ENCODE measurements at places on chromosomes 1 and 21.

GRCh38 chr1:237901299-237901934, 10.7 kb upstream of the ZP4 start:
- no peak overlapping the region for H3K4me3 ChIP-seq
- no peaks in the 10 kb centered on the region for H3K4me1 ChIP-seq
- H3K27me3 ChIP-seq = no peaks in the 10 kb centered on the region
- no peaks in the 10 kb centered on the region for H3K36me3 ChIP-seq
- DNase-seq = peak; percentile 2
- H3K27ac ChIP-seq = no peak overlapping the region

DNA sequence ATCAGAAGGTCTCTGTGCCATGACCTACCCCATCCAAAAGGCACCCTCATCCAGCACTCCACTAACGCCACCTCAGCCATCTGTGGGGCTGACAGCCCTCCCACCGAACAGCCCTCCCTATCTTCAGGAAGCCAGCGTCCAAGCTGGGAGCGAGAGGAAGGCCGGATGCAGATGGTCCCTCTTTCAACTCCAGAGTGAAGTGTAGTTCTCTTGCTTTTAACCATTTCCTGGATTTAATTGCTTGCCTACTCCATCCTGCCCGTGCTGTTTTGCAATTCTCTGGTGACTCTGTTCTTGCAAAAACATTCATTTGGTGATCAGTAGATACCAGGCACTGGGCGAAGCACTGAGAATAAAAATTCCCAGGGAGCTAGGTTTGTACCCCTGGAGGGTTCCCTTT, 8.2 kb upstream of the DYRK1A start:
- no peaks in the 10 kb centered on the region for H3K27me3 ChIP-seq
- H3K4me1 ChIP-seq = peaks cover 27% of the 10 kb centered on the region
- H3K27ac ChIP-seq = no peak overlapping the region
- H3K4me3 ChIP-seq = no peak overlapping the region
- no peaks in the 10 kb centered on the region for H3K36me3 ChIP-seq
- DNase-seq = no peak

DNA sequence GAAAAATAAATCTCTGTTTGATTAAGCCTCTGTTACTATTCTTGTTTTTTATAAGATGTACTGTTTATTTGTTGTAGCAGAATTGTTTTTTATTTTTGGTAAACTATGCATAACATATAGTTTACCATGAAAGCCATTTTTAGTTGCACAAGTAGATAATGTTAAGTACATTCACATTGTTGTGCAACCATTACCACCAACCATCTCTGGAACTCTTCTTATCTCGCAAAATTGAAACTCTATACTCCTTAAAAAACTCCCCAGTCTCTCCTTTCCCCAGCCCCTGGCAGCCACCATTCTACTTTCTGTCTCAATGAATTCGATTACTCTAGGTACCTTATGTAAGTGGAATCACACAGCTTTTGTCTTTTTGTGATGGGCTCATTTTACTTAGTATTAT, 27.4 kb upstream of the UHMK1 start:
- H3K36me3 ChIP-seq = no peaks in the 10 kb centered on the region
- peaks cover 3% of the 10 kb centered on the region for H3K4me1 ChIP-seq
- DNase-seq = no peak
- H3K27ac ChIP-seq = no peak overlapping the region
- H3K4me3 ChIP-seq = no peak overlapping the region
- no peaks in the 10 kb centered on the region for H3K27me3 ChIP-seq

- H3K4me3 ChIP-seq = no peak overlapping the region
- H3K36me3 ChIP-seq = no peaks in the 10 kb centered on the region
- DNase-seq = no peak
- H3K4me1 ChIP-seq = no peaks in the 10 kb centered on the region
- H3K27me3 ChIP-seq = no peaks in the 10 kb centered on the region
- no peak overlapping the region for H3K27ac ChIP-seq
Observed at GRCh38 chr1:78153092-78153736, 107.4 kb downstream of the GIPC2 start.

DNA sequence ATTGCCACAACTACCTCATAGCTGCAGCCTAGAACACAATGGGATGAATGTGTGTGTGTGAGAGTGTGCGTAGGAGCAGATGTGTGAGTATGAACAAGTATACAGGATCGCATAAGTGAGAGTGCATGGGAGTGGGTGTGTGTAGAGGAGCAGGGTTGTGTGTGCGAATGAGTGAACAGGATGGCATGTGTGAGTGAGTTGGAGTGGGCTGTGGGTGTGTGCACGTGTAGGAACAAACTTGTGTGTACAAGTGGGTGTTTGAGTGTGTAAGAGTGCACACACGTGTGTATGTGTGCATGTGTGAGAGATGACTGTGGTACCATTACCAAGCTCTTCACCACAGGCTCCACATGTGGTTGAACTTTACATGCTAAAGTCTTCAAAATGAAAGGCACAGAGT, 175.4 kb upstream of the EDN2 start:
- no peak for DNase-seq
- no peak overlapping the region for H3K4me3 ChIP-seq
- H3K27me3 ChIP-seq = peaks cover 56% of the 10 kb centered on the region
- no peaks in the 10 kb centered on the region for H3K36me3 ChIP-seq
- peaks cover 10% of the 10 kb centered on the region for H3K4me1 ChIP-seq
- no peak overlapping the region for H3K27ac ChIP-seq

- no peaks in the 10 kb centered on the region for H3K36me3 ChIP-seq
- H3K4me1 ChIP-seq = no peaks in the 10 kb centered on the region
- no peak overlapping the region for H3K27ac ChIP-seq
Observed at GRCh38 chr21:38494251-38494642, 4.0 kb downstream of the ERG start.

DNA sequence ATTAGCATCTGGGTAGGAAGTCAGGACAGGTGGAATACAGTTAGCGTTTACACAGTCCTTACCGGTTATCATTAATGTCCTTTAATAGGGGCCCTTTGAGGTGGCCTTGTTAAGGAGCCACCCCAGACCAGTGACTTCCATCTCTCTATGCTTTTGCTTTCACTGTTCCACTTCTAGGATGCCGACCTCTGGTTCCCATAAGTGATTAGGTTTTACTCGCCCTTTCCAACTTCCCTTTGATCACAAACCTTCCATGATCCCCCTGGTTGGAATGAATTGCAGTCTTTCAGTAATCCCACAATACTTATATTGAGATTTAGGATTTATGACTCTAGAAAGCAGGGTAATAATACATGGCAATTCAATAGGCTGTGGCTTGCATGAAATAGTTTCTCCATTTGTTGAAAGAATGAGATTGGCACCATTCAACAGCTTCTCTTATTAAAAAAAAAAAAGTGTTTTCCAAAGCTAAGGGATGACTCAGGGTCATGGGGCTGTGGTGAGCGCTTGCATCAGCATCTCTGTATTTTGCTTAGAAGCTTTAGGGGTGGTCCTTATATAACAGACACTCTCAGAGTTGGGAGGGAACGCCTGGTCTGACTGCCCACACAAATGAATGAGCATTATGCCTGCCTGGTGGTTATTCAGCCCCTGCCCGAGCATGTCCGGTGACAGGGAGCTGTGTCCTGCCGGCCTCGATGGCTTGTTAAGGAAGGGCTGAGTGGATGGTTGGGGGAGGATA, 110.5 kb downstream of the CNIH3 start:
- no peaks in the 10 kb centered on the region for H3K36me3 ChIP-seq
- no peaks in the 10 kb centered on the region for H3K27me3 ChIP-seq
- H3K4me1 ChIP-seq = no peaks in the 10 kb centered on the region
- DNase-seq = no peak
- H3K4me3 ChIP-seq = no peak overlapping the region

DNA sequence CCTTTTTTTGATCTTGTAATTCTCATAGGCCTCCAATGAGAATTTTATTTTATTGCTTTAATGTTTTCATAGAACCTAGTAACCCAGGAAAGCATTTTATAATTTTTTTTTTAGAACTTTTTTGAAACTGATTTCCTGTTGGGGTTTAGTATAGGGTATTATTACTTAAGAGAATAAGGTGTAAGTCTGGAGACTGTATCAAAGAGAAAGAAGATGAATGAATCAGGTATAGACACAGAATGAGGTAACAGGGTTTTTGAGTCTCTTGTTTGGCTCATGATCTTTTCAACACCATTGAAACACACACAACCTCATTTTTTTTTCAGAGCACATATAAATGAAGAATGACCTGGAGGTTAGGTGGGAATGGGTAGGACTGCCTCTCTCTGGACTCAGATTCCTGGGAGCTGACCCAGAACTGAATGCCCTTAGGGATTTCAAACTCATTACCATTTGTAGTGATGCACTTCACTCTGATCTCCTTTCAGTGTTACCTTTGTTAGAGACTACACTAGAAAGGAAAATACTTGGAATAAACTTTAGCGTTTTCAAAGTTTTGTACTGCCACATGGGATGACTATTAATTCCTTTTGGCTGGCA, 51.0 kb downstream of the EPB41 start:
- no peaks in the 10 kb centered on the region for H3K27me3 ChIP-seq
- H3K4me1 ChIP-seq = 0 out of 2 replicates have a peak, but pooled peaks cover 2% of the 10 kb centered on the region
- DNase-seq = no peak
- no peak overlapping the region for H3K4me3 ChIP-seq

GRCh38 chr1:1038694-1039093, 18.8 kb downstream of the AGRN start:
- H3K4me1 ChIP-seq = peaks cover 8% of the 10 kb centered on the region
- H3K4me3 ChIP-seq = no peak overlapping the region
- H3K27me3 ChIP-seq = no peaks in the 10 kb centered on the region
- H3K36me3 ChIP-seq = peaks cover 36% of the 10 kb centered on the region
- H3K27ac ChIP-seq = no peak overlapping the region

DNA sequence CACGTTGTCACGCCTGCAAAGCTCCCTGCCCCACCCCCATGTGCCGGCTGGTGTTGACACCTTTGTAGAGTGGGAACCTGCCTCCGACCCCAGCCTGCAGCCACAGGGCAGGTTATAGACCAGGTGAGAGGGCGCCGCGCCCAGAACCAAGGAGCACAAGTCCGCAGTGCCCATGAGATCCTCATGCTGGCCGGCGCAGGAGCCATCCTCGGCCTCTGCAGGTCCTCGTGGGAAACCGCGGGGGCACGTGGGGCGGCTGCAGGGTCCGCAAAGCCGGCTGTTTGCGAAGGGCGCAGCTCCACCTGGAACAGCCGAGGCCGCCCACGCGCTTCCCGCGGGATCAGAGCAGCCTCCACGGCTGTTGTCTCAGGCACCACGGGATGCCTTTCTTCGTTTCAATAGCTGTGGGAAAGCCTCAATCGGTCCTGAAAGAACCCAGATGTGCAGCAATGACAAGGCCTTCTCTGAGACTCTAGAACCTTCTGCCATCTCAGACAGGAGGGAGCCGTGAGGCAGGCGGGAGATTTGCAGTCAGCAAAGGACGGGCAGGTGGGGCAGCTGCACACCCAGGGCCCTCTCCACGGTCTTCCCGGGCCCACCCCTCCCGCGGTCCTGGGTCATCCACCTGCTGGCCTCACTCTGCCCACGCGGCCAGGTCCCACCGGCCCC, 29.9 kb downstream of the POFUT2 start:
- H3K27ac ChIP-seq = no peak overlapping the region
- no peak overlapping the region for H3K4me3 ChIP-seq
- no peak for DNase-seq
- peaks cover 49% of the 10 kb centered on the region for H3K27me3 ChIP-seq

DNA sequence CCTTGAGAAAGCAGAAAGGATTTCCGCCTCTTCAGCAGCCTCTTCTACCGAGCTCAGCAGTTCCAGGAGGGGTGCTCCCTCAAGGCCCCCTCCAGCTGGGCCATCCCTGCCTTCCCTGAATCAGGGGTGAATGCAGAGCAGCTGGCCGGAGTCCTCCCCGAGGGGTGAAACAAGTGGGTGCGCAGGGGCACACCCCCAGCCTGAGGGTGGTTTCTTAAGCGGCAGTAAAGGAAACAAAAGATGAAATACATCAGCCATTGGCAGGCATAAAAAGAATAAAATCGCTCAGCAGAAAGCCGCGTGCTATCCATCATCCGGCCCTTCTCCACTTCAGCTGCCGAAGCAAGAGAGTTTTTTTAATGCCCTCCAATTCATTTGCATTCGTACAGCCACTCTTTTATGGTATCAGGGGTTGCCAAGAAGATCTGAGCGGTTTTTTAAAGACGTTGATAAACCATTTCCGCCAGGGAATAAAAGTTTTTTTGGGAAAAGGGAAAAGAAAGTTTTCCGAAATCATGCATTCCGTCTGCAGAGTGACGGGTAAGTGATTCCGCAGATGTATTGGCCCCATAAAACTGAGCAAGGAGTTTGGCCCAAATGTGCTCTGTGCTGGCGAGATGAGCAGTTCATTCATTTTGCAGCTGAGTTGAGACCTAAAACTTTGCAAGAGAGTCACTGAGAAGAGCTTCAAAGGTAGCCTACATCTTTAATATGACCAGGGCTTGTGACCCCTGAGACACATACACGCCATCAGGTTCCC, 73.7 kb upstream of the ZC3H12A start:
- no peak overlapping the region for H3K4me3 ChIP-seq
- no peak for DNase-seq
- H3K4me1 ChIP-seq = no peaks in the 10 kb centered on the region
- H3K27ac ChIP-seq = no peak overlapping the region

- H3K4me1 ChIP-seq = no peaks in the 10 kb centered on the region
- H3K27ac ChIP-seq = no peak overlapping the region
- H3K27me3 ChIP-seq = no peaks in the 10 kb centered on the region
- no peaks in the 10 kb centered on the region for H3K36me3 ChIP-seq
- no peak overlapping the region for H3K4me3 ChIP-seq
Observed at GRCh38 chr1:199862047-199862446, 165.5 kb upstream of the NR5A2 start.

GRCh38 chr21:17498586-17498985, 14.3 kb upstream of the CXADR start:
- H3K27ac ChIP-seq = no peak overlapping the region
- H3K36me3 ChIP-seq = no peaks in the 10 kb centered on the region
- no peaks in the 10 kb centered on the region for H3K27me3 ChIP-seq
- no peak for DNase-seq
- no peak overlapping the region for H3K4me3 ChIP-seq

GRCh38 chr1:235947989-235948388, 81.3 kb upstream of the LYST start:
- no peak overlapping the region for H3K27ac ChIP-seq
- DNase-seq = no peak
- H3K27me3 ChIP-seq = peaks cover 21% of the 10 kb centered on the region
- no peak overlapping the region for H3K4me3 ChIP-seq
- H3K4me1 ChIP-seq = no peaks in the 10 kb centered on the region
- no peaks in the 10 kb centered on the region for H3K36me3 ChIP-seq

DNA sequence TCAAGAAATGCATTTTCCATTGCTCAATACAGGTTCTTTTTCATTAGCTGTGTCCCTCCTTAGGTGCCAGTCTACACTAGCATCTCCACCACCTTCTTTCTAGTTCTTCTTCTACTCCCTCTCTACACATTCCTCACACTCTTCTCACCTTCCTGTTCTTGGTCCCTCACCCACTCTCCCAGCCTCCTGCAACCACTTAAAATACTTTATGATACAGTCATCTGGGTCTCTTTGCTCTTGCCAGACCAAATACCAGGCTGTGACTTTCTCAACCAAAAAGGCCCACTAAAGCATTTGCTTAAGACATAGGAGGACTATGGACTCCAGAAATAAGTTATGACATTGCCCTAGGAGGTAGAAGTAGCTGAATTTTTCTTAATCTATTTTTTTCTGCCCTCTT, 35.1 kb downstream of the PIGM start:
- no peak for DNase-seq
- H3K4me3 ChIP-seq = no peak overlapping the region
- no peaks in the 10 kb centered on the region for H3K4me1 ChIP-seq
- H3K27ac ChIP-seq = no peak overlapping the region
- no peaks in the 10 kb centered on the region for H3K36me3 ChIP-seq
- no peaks in the 10 kb centered on the region for H3K27me3 ChIP-seq

- H3K27me3 ChIP-seq = peaks cover 24% of the 10 kb centered on the region
- H3K36me3 ChIP-seq = no peaks in the 10 kb centered on the region
- H3K27ac ChIP-seq = no peak overlapping the region
- DNase-seq = peak; percentile 5
- H3K4me1 ChIP-seq = no peaks in the 10 kb centered on the region
Observed at GRCh38 chr1:43466403-43466802, 12.7 kb upstream of the HYI start.

Data from K562 (cell line).